Central memory CD4-positive, alpha-beta T cell (primary cell): ENCODE measurements at places on chromosomes 5 and 9.

- no peak for DNase-seq
These were observed 246.0 kb upstream of the NUDT12 start for GRCh38 chr5:103808464-103809106.

DNA sequence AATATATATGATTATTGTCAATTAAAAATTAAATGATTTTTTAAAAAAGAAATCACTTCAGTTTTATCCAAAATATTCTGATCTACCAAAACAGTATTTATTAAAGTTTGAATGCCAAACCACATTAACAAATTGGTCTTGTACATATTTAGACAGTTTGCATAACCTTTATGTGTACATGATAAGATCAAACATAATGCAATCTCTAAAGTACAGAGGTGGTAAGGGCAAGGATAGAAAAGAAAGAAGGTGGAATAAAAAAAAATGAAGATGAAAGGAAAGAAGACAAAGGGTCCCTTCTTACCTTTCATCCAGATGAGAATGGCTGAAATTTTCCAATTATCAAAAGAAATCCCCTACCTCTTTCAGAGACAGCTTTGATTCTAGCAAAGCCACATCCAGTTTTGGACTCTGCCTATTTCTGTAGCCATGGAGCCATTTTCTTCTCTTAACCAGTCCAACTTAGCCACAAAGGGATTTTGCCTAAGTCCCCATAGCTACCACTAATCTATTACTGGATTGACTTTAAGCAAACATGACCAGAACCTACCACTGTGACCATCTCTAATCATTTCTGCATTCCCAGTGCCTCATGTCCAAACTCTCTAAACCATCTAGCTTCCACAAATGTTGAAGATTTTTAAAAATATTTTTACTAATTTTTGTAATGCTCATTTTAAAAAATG, 133.3 kb upstream of the TRPM3 start:
- no peak for DNase-seq

GRCh38 chr5:101676646-101677045, 619.4 kb downstream of the SLCO4C1 start:
- no peak for DNase-seq

DNA sequence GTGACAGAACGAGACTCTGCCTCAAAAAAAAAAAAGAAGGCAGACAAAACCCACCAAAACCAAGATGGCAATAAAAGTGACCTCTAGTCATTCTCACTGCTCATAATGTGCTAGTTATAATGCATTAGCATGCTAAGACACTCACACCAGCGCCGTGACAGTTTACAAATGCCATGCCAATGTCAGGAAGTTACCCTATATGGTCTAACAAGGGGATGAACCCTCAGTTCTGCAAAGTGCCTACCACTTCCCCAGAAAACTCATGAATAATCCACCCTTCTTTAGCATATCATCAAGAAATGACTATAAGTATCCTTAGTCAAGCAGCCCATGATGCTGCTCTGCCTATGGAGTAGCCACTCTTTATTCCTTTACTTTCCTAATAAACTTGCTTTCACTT, 4.7 kb upstream of the BICD2 start:
- no peak for DNase-seq

- DNase-seq, result no peak
These were observed 37.3 kb upstream of the PITX1 start for GRCh38 chr5:135071311-135071710.

DNA sequence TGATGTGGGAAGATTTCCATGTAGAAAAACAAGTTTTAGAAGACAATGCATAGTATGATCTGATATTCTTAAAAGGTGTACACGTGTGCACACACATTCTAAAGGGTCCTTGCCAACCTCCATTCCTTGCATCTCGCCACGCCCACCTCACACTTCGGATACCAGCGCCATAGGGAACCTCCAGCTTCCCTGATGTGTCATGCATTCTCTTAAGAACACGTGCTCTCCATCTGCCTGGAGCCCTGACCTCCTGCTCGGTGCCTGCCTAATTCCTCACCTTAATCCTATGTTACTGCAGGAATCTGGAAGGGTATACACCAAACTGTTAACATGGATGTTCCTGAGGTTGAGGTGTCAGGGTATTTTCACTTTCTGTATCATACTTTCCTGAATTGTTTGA, 63.1 kb downstream of the PTCD2 start:
- DNase-seq, result no peak

DNA sequence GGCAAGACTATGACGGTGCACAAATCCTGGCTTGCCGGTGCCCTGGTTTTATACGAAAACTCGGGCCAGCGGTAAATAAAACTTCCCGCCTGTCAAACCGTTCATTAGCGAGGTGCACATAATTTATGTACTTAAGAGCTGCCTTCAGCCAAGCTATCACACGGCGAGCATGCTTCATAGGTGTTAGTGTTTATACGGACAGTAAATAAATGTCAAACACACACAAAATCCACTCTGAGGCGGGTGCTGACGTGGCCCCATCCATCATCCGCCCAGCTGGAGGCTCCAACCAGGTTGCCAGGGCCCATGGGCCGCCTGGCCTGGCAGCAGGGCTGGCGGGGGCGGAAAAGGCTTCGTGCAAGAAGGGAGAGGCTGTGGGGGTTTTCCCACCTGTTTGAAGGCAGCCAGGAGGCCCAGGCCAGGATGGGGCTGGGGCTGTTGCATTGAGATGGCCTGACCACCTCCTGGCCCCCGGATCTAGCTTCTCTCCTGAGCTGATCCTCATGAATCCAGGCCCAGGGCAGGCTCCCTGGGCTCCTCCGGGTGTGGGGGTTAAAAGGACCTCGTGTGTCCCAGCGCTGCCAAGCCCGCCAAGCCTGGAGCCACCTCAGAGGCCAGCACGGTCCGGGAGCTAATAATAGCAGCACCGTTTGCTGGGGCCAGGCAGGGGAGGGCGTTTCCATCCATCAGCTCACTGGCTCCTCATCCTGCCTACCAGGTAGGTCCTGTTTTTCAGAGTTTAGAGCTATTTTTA, 43.2 kb downstream of the BARX1 start:
- no peak for DNase-seq

DNA sequence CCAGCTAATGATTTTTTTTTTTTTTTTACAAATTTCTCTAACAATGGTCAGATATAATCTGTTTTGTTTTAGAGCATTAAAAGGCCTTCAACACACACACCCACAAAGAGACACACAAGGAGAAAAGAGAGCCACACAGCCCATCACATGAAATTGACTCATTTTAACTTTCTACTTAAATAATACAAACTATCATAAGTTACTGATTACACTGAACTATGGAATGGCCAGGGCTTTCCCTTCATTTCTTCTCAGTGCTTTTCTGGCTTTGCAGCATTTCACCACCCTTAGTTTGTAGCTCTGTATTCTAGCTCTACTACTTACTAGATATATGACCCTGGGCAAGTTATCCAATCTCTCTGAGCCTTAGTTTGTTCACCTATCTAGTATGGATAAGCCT, 13.2 kb downstream of the REEP5 start:
- no peak for DNase-seq

- no peak for DNase-seq
These were observed 230.3 kb downstream of the PAPPA start for GRCh38 chr9:116383936-116384335.

DNA sequence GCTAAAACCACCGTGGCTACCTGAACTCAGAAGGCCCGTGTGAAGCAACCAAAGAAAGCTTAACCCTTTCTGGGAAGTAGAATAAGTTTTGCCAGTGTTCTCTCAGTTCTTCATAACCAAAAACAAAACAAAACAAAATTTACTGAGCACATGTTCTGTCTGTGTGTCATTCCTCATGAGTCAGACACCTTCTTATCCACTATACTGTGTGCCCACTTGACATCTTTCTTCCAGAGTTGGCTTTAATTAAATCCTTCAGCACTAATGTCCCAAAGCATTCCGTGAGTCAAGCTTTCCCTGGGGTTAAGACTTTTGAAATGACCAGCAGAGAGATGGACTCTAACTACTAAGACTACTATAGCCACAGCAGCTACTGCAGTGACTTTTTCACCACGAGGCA, 61.3 kb downstream of the GLIS3 start:
- DNase-seq, result no peak

GRCh38 chr5:139377226-139377625, 5.9 kb downstream of the SLC23A1 start:
- DNase-seq, result no peak

DNA sequence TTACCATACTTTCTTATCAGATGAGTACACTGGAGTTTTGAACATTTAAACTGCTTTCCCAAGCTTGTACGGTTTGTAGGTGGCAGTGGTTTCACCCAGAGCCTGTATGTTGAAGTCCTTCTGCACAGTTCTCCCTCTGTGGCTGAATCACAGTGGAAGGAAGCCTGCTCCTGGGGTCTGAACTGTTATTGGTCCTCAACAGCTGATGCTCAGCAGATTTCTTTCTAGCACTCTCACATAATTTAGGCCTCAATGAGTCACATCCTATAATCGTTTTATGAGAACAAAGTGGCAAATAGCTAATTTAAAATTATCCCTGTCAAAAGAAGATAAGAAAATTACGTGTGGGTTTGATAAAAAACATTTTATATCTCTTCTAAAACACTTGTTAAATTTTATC, 229.7 kb downstream of the TLE4 start:
- no peak for DNase-seq

DNA sequence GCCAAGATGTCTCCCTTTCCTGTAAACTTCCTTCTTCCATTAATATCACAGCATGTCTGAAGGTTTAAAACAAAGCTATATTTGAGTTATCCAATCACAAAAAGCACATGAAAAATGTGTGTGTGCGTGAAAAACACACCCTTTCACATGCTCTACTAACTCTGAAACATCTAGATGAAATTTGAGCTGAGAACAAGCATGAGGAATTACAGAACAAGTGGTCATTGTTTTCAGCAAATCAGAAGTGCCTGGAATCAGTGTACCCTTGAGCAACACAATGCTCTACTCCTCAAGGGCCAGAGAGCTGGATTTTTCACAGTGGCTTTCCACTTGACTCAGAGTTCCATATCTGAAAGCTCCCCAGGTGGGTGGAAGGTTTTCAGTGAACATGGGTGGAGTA, 255.9 kb downstream of the PSAT1 start:
- no peak for DNase-seq

GRCh38 chr5:66450237-66450636, 146.0 kb upstream of the MAST4 start:
- DNase-seq, result no peak

DNA sequence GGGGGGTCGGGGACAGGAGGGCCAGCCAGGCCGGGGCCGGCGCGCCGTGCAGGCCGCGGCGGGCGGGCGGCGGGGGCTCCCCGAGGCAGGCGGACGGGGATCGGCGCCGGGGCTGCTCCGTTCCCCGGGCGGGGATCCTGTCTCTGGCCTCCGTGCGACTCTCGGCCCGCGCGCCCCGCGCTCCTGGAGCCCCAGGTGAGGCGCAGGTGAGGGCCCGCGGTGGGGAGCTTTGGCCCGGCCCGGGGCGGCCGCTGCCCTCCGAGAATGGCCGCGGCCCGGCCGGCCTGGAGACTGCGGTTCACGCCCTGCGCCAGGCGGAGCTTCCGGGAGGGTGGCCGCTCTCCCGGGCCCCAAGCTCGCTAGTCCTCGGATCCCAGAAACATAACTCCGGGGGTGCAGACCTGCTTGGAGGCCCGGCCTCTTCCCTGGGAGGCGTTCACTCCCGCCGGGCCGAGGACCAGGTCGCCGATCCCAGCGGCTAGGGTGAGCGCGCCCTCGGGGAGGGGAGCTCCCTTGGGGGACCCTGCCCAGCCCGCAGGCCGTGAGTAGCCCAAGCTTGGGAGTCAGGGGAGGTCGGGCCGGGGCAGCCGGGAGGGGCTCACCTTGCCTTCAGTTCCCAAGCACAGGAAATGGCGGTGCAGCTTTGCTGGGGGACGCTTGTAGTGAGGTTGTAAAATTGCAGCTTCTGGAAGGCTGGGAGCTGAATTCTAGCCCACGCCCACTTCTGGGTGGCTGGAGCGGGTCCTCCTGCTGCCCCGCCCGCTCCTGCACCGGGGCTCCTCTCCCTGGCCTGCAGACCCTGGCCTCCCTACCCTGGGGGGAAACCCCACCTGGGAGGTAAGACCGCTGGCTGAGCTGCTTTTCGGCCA, 723 bp downstream of the PPP1R26 start:
- DNase-seq, result no peak

- DNase-seq, result no peak
These were observed 28.5 kb downstream of the MVB12B start for GRCh38 chr9:126354887-126355770.

GRCh38 chr5:146233441-146233840, 30.0 kb downstream of the RBM27 start:
- no peak for DNase-seq

DNA sequence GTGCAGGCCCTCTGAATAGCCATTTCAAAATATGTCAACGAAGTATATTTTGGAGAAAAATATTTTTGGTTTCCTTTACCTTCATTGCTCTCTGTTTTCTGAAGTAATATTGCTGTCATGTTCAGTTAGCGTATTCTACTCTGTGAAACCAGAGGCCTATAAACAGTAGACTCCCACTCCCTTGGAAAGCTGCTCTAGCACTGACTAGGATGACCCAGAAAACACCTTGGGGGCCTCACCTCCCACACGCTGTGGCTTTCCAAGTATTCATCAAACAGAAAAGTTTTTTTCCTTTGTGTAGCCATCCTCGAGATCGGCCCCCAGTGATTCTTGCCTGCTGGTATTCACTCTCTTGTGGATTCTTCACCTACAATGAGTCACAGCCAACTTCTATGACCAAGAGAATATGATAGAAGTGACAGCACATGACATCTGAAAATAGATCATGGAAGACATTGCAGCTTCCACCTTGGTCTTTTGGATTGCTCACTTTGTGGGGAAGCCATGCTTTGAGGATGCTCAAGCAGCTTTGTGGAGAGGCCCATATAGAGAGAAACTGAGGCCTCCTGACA, 28.9 kb upstream of the CTXN3 start:
- DNase-seq, result no peak

GRCh38 chr5:102865510-102866236, 110.6 kb downstream of the PAM start:
- DNase-seq, result no peak

DNA sequence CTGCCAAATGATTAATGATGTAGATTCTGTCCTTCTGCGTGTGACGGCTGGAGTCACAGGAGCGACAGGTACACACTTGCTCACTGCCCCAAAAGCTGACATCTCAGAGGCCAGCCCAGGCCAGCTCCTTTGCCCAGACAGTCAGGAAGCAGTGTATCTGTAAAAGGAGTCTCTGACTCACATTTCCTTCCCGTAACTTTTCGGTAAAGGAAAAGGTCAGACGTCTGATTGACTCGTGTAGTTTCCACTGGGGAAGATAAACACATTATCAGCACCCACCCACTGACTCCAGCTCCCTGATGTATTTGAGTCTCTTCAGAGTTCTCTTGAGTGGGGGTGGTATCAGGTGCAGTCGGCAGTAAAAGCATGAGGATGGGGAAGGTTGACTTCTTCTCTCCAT, 64.4 kb upstream of the WWC1 start:
- DNase-seq, result no peak
